ENCODE measurements at places on chromosomes 13 and 19.

DNA sequence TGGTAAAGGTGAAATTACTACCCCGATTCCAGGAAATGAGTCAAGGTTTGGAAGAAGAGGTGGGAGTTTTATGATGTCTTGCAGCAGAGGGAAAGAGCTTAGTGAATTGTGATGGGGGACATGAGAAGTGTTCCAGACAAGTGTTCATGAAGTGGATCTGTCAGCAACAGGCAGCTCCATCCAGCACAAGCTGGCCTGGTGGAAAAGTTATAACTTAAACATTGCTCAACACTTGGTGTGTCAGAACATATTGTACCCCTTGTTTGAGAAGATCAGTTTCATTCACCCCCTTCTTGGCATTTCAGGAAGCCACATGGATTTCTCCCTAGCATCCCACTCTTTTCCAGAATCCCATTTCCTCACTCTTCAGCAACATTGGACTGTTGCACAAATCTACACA is 222.0 kb downstream of the B3GLCT start:
- DNase-seq: no peak

DNA sequence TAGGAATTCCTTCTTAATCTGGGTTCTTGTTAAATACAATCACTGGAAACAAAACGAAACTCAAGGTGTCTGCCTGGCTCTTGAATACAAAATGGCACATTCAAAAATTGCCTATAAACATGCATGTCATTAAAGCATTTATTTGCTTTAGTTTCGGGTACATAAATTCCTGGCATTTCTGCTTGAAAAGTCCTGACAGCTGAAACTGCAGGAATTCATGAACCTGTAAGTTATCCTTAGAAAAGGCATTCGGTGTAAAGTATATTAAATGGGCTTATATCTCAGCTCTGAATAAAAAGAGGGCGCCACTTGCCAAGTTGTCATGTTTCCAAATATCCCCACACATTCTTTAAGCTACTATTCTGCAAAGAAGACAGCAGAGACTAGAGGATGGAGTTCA is 32.9 kb downstream of the RXFP2 start:
- no peak for DNase-seq

- no peak for DNase-seq
Observed at GRCh38 chr13:33547035-33547434, 261.5 kb upstream of the STARD13 start.

GRCh38 chr19:9901642-9902041 is 34.7 kb downstream of the OLFM2 start:
- no peak for DNase-seq

- DNase-seq: no peak
Observed at GRCh38 chr13:95357875-95358274, 56.6 kb upstream of the ABCC4 start.

DNA sequence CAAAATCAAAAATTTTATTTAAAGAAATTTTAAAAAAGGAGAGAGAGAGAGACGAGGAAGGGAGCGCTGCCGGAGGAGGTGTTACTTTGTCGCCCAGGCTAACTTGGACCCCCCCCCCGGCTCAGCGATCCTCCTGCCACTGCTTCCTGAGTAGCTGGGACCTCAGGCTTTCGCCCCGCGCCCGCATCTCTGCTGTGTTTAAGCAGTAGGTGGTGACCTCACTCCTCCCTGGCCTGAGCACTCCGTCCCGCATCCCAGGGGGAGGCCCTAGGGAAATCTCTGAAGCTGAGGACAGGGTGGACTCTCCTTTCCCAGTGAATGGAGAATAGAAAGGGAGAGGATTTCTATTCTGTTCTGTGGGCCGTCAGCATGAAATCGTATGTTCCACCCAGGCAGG is 485 bp upstream of the ZNF845 start:
- peak; percentile 26 for DNase-seq

DNA sequence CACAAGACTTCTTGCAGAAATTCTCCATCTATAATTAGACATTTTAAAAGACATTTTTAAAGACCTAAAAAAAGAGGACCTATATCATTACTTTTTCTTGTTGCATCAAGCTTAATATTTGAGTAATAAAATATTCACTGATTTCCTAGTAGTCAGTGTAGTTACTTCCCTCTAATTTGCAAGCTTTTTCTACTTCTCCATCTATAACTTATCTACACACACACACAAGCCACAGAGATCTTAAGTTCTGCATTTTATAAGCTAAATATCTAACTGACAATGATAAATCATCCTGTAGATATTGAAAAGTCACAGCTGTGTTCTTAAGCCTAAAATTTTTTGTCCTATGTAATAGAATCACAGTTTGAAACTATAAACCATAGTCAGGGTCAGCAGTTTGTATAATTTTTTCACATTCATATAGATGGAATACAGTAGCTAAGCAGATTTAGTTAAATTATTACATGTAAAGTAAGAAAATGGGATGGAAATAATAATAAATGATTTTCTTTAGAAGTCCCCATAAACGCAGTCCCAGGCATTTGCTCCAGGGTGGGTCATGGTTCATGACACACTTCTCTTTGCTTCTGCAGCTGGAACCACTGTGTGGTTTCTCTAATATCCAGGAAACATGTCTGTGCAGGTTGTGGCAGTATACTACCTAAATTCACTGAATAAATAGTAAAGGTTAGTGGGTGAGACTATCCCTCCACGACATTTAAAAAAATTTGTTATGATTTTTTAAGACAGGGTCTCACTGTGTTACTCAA is 60.2 kb downstream of the ESD start:
- DNase-seq: no peak

DNA sequence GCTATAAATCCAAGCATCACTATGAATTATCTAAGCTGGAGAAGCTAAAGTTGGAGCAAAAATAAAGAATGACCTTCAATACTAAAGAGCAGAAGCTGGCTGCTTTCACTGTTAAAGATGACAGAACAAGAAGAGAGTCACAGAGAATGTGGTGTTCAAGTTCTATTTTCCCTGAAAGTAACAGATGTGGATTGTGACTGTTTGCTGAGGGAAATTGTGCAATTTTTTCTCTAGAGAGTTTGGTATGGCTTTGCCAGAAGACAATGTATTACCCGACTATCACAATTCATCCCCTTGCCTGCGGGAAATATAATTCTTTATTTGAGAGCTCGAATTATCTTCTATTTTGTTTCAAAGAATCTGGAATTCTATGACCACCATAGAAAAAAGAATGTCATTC is 83.1 kb downstream of the TNFSF13B start:
- no peak for DNase-seq

- no peak for DNase-seq
Observed at GRCh38 chr19:49701271-49701786, 10.4 kb downstream of the CPT1C start.

- DNase-seq: no peak
Observed at GRCh38 chr13:107882708-107883560, 332.4 kb downstream of the LIG4 start.

GRCh38 chr13:58579468-58579867 is 947.9 kb downstream of the PCDH17 start:
- no peak for DNase-seq

DNA sequence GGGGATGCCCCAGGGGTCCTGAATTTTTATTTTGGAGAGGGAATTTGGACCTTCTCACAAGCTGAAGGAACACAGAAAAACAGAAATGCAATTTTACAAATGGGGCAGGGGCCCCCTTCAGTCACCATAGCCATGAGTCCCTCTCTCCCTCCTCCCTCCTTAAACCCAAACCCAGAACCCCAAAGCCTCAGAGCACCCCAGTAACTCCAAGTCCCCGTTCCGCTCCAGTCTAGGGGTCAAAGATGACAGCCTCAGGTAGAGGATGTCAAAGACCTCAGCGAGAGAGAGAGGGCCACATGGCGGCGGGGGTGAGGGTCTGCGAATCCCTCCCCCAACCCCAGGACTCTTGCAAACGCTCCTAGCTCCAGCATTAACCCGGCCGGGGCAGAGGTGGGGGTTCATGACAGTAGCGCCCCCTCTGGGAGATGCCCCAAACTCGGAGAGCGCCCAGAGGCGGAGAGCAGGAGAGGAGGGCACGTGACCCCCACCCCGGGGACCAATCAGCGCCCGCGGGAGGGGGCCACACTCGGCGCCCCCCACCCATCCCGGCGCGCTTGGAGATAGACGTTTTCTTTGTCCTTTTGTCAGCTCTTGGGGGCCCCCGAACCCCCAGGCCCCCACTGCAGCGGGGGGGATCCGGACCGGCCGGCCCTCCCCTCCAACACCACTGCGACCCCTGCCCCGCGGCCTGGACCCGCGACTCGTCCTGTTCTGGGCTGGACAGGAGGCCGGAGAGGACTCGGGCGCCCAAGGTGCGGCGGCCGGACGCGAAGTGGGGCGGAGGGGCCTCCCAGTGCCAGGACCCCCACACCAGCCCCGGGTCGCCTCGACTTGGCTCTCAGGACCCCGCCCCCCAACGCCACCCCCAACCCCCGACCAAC is 20.8 kb upstream of the SEMA6B start:
- no peak for DNase-seq

GRCh38 chr13:33636955-33637670 is 180.8 kb upstream of the RFC3 start:
- DNase-seq: no peak

GRCh38 chr19:40754611-40755247 is 3.7 kb downstream of the SNRPA start:
- peak; percentile 57 for DNase-seq

DNA sequence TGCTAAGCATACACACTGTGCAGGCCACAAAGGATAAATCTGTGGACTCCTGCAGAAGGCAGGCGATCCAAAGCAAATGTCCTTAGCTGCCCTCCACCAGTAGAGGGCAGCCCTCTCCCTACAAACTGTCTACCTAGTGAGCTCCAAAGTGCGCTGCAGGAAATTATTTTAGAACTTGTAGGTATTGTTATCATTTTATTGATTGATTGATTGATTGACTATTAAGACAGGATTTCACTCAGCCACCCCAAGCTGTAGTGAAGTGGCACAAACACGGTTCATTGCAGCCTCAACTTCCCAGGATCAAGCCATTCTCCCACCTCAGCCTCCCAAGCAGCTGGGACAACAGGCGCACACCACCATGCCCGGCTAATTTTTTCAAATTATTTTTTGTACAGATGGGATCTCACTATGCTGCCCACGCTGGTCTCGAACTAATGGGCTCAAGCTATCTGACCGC is 37.3 kb downstream of the RNF6 start:
- DNase-seq: peak; percentile 64

GRCh38 chr19:51352783-51353360 is 10.9 kb upstream of the VSIG10L start:
- DNase-seq: no peak

GRCh38 chr19:14510311-14511228 is 7.6 kb downstream of the DNAJB1 start:
- DNase-seq: no peak

DNA sequence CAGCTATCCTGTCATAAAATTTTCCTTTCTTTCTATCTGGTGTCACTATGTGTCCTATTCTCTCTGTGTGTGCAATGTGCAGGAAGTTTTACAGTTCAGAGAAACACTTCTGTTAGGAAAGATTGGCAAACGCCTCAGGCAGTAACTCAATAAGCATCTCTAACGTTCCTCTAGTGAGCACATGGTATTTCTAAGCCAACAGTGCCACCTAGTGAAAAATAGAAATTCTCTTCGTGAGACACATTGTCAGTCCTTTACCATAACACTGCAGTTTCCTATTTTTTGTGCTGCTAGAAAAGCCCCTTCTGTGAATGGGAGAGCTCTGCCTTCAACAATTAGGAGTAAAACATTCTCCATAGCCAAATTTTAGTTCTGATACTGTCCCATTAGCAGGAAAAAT is 50.7 kb downstream of the ZNF723 start:
- DNase-seq: no peak

DNA sequence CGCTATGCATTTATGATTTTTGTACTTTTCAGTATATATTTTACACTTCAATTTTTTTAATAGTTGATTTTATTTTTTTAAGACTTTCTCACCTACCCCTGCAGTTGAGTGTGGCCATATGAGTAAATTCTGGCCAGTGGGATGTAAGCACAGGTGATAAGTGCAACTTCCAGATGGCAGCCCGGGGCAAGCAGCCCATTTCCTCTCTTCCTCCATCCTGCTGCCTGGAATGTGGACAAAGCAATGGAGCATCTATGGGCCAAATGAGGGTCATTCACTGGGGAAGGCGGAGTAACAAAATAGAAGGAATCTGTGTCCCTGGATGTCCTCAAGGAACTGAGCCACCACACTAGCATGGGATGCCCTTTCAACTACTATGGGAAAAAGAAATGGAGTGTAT is 12.3 kb downstream of the RFXAP start:
- no peak for DNase-seq

- no peak for DNase-seq
Observed at GRCh38 chr19:32396046-32396652, 9.4 kb upstream of the DPY19L3 start.

DNA sequence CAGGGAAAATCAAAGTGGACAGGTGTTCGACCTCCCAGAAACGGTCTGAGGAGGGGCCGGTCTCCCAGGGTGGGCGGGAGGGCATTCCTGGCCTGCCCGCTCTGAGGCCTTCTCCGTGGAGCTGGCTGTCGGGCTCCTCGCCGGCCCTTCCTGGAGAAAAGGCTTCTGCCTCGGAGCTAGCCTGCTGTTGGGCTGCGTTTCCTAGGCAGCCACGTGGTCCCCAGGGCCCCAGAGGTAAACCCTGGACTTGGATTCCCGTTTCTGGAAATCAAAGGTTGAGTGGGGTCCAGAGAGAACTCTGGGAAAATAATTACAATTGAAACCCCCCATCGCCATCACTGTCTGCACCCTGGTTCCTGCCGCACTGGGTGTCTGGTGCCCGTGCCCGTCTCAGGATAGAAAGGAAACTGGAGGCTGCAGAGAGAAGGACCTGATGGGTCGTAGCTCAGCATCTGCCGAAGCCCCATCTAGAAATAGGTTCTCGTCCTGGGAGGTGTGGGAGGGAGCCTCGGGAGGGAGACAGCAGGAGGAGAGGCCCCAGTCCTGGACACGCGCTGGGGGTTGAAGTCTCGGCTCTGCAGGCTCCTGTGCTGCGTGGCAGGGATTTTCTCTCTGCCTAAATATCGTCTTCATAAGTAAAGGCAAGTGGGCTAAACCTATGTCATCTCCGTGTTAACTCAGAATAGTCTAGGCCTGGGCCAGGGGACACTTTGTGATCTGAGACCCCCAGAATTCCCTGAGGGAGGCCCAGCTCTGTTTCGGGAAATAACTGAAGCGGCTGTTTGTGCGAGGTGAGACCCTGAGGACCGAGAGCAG is 7.7 kb upstream of the PROZ start:
- DNase-seq: no peak

GRCh38 chr13:43232873-43233265 is 209.5 kb downstream of the DNAJC15 start:
- DNase-seq: no peak

DNA sequence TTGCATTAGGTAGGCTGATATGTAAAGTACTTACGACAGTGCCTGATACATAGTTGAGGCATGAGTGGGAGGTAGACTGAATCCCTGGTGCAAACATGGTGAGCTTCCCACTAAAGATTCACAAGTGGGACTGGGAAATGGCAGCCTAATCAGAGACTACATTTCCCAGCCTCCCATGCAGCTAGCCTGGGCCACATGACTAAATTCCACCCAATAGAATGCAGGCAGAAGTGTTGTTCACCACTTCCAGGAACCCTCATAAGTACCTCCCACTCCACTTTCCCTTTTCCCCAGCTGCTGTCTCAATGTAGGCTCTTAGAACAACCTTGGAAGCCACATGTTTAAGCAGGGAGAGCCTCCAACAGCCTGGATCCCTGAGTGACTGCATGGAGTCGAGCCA is 104.9 kb downstream of the CACNA1A start:
- DNase-seq: no peak

- no peak for DNase-seq
Observed at GRCh38 chr13:32791545-32792172, 205.4 kb downstream of the PDS5B start.
